ENCODE measurements at places on chromosomes 13 and 19.

- DNase-seq, result peak; percentile 49
These were observed 1.4 kb downstream of the SUGP2 start for GRCh38 chr19:19031891-19032290.

DNA sequence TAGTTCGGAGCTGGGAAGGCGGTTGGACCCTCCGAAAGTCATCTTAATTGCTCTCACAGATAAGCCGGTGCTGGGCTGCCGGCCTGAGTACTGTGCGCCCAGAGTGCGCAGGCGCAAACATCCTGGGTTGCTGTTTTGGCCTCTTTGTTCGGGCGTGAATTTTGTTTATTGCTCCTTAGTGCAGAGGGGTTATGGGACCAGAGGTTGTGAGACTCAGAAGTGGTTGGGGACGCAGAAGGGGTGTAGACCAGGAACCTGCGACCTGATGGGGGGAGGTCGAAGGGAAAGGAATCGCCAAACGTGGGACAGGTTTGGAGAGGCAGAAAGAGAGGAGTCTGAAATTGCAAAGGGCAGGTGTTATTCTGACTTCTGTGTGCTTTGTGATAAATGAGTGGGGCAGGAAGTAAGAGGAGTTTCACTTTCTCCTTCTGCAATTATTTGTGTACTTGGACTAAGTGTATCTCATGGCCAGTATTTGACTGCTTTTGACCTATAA, 607 bp upstream of the ZNF566 start:
- DNase-seq, result peak; percentile 97

DNA sequence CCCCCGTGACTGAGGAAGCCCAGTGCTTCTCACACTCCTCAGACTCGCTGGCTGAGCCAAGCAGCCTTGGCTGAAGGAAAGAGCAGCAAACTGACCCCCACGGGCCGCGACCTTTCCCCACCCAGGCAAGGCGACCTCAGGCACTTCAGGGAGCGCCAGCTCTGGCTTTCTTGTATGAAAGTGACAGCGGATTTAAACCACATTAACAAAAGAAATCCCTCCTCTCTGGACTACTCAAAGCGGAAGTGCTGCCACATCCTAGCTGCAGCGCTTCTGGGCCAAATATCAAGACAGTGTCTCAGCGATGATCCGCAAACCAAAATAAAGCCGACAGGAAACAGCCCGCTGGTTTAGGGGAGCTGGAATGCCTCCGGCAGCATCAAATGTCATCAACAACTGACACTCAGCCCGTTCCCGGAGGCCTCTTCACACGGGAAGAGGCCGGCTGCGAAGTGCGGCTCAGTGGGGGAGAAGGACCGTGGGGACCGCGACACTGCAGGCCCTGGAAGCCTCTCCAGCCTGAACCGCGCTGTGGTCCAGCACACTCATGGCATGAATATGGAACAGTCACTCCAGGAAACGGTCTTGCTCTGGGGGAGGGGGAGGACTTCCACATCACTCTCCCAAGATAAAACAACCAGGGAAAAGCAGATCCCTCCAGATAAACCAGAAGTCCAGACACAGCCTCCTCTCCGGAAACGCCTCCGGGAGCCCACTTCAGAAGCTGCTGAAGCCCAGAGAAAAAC, 1.4 kb downstream of the RASA3 start:
- DNase-seq, result peak; percentile 86

GRCh38 chr19:7533281-7533885, 2.1 kb upstream of the PNPLA6 start:
- DNase-seq, result no peak

DNA sequence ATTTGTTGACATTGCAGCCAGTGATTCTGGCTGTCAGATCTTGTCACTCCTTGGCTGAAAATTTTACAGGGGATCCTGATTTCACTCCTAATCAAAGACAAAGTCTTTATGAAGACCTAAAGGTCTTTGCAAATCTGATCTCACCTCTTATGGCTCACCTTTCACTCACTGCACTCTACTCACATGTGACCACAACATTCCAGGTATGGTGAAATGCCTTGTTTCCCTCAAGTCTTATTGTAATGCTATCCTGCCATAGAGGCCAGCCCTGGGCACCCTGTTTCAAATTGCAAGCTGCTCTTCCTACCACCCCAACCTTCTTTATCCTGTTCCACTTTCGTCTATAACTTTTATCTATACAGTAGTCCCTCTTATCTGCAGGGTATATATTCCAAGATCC, 200.1 kb downstream of the NDFIP2 start:
- DNase-seq, result no peak

GRCh38 chr13:113967729-113968462, 6.0 kb downstream of the C13orf46 start:
- DNase-seq, result no peak

- DNase-seq, result no peak
These were observed 279.5 kb upstream of the PCDH20 start for GRCh38 chr13:61695147-61695546.

- DNase-seq, result no peak
These were observed 1.5 kb downstream of the FAM124A start for GRCh38 chr13:51223560-51224270.

DNA sequence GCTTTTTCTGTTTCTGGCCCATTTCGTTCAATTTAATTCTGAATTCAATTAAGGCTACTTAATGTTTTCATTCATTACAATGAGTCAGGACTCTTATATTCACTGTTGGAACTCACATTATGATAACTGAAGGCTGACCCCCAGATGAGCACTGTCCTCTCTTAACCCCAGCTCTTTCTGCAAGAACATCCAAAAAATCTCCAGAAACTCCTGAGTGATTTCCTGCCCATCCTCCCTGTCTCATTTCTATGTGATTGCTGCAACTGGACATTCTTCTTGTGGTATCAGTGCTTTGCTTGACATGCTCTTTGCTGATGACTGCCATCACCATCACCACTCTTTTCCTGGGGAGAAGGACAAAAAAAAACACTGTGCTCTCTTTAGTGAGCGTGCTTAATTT, 240.3 kb downstream of the SPRY2 start:
- DNase-seq, result no peak

DNA sequence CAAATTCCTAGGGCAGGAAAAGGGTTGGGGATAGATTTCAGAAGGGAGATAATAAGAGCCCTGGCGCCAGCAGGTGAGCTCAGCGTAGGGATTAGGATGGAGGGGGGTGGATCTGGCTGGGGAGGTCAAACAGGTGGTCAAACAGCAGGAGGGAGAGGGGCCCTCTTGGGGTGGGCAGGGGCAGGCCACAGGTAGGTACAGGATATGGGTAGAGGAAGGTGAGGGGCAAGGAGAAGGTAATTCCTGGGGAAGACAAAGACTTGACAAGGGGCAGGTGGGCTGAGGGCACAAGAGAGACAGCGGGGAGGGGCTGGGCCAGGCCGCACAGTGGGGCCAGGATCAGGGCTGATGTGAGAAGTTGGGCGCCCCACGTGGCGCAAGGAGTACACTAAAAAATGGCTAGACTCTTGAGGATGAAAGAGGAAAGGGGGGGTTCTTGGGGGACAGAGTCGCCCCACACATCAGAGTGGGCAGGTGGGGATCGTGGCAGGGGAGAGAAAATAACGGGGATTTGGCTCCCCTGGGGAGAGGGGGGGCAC, 713 bp downstream of the KRI1 start:
- peak; percentile 92 for DNase-seq

DNA sequence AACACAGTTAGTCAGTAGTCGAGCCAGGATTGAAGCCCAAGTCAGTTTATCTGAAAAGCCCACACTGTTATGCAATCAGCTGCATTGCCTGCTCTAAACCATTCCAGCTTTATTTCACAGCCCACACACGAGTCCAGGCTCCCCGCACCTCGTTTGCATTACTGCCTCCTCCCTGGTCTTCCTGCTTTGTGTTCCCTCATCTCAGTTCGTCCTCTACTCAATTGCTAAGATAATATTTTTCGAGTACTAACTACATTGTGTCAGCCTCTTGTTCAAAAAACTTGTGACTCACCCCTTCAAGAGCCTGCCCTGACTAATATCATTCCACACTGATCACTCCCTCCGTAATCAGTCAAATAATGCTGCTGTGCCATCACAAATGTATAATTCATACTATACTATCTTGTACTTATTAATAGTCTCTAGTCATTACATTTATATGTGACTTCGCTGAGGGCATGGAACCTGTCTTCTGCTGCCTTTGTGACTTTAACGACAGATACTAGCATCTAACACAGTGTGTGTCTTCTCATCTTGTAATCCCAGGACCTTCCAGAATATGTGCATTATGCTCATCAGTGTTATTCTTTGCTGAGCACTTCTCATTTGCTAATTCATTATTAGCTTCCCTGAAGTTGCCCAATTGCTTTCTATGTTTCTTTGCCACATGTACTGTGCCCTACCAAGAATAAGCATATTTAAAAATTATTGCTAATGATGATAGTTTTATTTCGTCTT, 26.2 kb upstream of the WDFY2 start:
- DNase-seq, result no peak

DNA sequence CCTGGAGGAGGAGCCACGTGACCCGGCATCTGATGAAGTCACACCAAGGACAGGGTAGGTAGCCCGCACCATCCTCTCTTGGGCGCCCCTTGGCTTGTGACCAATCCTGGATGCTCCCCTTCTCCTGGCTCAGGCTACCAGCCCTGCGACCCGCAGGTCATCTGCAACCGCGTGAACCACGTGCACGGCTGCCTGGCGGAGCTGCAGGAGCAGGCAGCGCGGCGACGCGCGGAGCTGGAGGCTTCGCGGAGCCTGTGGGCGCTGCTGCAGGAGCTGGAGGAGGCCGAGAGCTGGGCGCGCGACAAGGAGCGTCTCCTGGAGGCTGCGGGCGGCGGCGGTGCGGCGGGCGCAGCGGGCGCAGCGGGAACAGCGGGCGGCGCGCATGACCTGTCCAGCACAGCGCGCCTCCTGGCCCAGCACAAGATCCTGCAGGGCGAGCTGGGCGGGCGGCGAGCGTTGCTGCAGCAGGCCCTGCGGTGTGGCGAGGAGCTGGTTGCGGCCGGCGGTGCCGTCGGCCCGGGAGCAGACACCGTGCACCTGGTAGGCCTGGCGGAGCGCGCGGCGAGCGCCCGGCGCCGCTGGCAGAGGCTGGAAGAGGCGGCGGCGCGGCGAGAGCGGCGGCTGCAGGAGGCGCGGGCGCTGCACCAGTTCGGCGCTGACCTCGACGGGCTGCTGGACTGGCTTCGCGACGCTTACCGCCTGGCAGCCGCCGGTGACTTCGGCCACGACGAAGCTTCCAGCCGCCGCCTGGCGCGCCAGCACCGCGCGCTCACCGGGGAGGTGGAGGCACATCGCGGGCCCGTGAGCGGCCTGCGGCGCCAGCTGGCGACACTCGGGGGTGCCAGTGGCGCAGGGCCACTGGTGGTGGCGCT, 45.9 kb downstream of the SPTBN4 start:
- peak; percentile 43 for DNase-seq

GRCh38 chr19:16520986-16521624, 21.1 kb downstream of the CHERP start:
- no peak for DNase-seq

- DNase-seq, result no peak
These were observed 124.5 kb downstream of the KDM4B start for GRCh38 chr19:5093297-5093928.

GRCh38 chr13:70579941-70580340, 471.7 kb upstream of the KLHL1 start:
- no peak for DNase-seq

- DNase-seq, result no peak
These were observed 8.3 kb downstream of the PODNL1 start for GRCh38 chr19:13929956-13930355.

DNA sequence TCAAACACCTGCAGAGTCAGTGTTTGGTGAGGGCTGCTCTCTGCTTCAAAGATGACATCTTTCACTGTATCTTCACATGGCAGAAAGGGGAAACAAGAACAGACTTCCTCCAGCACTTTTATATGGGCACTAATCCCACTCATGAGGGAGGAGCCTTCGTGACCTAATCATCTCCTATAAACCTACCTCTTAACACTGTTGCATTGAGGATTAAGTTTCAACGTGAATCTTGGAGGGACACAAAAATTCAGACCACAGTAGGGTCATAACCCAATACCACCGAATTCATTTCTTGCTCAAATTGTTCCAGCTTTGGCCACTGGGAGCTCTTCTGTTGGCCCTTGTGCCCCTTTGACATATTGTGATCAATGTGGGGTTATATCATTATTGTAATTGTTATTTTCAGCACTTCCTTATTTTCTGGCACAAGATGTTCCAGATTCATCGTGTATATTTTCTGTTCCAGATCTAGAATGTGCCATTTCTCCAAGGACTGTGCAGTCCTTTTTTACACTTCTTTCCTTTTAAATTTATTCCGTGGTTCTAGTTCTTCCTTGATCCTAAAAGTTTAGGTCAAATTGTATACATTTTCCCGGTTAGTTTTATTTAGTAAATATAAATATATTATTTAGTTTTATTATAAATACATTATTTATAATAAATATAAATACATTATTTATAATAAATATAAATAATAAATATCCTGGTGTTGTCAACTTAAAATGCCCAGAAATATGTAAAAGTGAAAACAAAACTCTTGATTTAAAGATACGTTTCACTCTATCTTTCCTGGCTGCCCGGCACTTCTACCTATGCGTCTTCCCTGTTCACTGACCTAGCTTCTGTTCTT, 35.5 kb upstream of the IGFL4 start:
- no peak for DNase-seq

- no peak for DNase-seq
These were observed 23.3 kb downstream of the WTIP start for GRCh38 chr19:34504809-34505291.

- peak; percentile 28 for DNase-seq
These were observed 19.9 kb upstream of the CYP4F8 start for GRCh38 chr19:15595069-15595468.

GRCh38 chr19:13241231-13242104, 91.3 kb downstream of the IER2 start:
- peak; percentile 46 for DNase-seq

DNA sequence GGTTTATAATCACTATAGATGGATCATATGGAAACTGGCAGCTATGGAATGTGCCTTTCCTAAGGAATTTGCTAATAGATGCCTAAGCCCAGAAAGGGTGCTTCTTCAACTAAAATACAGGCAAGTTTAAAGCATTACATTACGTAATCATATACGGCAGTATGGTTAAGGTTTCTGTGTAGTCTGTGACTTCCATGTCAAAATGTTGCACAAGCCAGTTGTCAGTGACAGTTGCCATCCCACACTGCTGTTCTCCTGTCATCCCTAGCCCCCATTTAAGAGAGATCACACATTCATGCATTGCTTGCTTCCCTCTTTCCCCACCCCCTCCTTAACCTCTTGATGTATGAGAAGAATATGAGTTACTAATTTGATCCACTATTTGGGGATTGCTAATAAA, 47.3 kb downstream of the BRCA2 start:
- peak; percentile 63 for DNase-seq

GRCh38 chr19:16375157-16375935, 50.7 kb downstream of the KLF2 start:
- DNase-seq, result no peak

GRCh38 chr13:26062853-26063444, 11.1 kb upstream of the SHISA2 start:
- peak; percentile 75 for DNase-seq

GRCh38 chr13:94667190-94667589, 45.2 kb downstream of the SOX21 start:
- DNase-seq, result no peak

DNA sequence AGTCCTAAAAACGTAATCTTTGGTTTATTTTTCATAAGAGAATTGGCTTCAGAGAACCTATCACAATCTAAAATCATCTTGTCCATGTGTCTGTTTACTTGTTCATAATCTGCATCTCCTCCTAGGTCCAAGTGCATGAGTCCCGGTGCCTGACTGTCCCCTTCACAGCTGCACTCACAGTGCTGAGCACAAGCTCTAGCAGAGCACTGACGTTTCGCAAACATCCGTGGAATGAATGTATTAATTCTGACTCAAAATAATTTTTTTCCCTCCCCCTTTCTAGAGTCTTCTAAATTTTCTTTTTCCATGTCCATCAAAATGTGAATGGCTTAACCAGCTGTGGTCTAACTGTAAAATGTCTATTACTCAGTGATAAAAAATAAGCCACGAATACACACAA, 245.5 kb upstream of the TSHZ3 start:
- DNase-seq, result no peak

Measured in hematopoietic multipotent progenitor cell treated with erythropoietin and hydrocortisone succinate and interleukin-3 and kit ligand, for 4 days (in vitro differentiated cells).